ENCODE measurements at places on chromosomes 1 and 21.

DNA sequence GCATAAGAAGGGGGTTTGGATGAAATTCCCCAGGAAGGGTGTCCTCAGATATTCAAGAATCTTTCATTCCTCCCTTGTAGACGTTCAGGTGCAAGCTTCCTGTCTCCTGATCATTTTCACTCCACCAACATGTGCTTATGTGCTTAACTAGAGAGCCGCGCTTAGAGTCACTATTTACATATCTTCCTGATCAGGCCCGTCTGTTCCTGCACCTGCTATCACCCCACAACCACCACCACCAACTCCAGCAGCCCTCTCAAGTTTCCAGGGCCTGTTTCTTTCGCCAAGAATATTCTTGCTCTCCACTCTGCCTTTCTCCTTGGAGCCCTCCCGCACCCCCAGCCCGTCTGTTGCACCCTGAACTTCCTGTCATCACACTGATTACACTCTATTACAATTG is 113.4 kb downstream of the SPSB1 start:
- DNase-seq: peak; percentile 3

GRCh38 chr1:64471218-64472039 is 1.5 kb downstream of the CACHD1 start:
- no peak for DNase-seq

GRCh38 chr1:152907686-152908601 is at the start of gene IVL:
Gene IVL (plus strand): TSS chr1:152908546. CDS start chr1:152909798, 1,252 bp downstream.
- no peak for DNase-seq

DNA sequence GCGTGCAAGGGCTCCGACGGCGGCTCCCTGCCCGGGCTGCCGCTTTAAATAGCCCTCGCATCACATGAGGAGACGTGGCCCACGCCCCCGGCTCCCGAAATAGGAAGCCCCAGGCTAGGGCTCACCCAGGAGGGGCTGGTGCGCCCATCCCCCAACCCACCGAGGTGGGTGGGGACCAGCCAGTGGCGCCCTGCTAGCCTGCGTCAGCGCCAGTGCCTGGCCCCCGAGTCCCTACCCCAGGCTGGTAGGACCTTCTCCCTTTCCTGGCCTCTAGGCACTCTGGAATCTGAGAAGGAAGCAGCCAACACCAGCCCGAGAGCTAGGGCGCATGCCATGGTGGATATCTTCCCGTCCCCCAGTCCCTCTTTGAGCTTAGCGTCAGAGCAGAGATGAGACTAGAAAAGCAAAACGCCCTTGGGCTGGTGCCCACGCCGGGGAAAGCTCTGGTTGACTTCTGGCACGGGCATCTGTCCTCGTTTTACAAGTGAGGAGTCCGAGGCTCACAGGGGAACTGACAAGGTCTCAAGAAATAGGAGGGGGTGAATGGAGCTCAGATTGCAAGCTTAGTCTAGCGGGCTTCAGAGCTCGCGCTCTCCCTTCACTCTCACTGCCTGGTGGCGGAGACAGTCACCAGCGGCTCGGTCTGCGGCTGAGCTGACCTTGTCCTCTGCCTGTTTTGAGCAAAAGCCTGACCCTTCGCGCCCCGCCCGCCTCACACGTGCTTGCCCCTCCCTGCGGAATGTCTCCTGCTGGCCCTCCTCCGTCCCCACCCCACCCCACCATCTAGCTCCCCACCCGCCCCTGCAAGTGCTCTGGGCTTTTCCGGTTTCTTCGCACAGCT is at the start of gene FABP3:
Gene FABP3, minus strand, starts transcription at position 21 of the 841 bp plus-strand sequence. CDS start 62 bp downstream, outside the sequence.
- peak; percentile 71 for DNase-seq

Data from hippocampal formation (tissue), 2 donors.